Caki2 (cell line): ENCODE measurements at places on chromosomes 12 and 14.

- DNase-seq = peak; percentile 33
Observed at GRCh38 chr14:64788706-64789105, 84.5 kb downstream of the PLEKHG3 start.

DNA sequence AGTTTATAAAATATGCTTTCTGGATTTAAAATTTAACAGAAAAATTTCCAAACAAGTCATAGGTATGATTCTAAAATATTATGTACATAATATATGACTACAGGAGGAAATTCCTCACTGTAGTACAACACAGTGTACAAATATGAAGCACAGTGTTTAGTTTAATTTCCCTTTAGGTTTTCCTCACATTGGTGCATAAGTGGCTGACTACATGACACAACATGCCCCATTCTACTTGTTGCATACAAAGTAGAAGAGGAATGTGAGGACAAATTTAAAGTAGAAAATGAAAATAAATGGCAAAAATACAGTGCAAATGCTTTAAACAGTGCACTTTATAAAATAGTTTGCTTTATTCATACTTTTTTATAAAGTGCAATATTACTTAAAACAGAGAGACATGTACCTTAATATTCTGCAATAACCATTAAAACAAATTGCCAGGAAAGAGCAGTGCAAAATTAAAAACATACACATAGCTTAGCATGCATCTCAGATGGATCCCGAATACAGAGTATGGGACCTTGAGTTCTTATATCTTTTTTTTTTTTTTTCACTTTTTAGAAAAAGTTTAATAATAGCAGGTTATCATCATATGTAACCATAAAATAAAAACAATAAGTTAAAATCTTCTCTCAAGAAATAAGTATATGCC is 54.8 kb upstream of the TTC7B start:
- no peak for DNase-seq

- DNase-seq = no peak
Observed at GRCh38 chr14:106831322-106831720, 1304.9 kb downstream of the TMEM121 start.

DNA sequence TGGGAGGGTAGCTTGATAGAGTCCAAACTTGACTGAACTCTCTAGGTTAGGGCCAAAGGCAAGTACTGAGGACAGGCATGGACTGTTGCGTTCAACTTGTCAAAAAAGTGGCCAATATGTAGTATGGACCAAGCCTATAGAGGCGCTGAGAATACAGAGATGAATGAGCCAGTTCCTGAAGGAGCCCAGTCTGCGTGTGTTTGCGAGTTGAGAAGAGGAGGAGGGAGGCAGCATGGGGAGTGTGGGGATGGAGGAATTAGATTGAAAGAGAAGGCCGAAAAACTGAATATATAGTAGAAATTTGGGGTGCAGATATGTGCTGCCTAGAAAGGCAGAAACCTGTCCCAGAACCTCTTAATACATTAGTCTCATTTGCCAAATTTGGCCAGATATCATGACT is 412.4 kb downstream of the PCNX1 start:
- no peak for DNase-seq

DNA sequence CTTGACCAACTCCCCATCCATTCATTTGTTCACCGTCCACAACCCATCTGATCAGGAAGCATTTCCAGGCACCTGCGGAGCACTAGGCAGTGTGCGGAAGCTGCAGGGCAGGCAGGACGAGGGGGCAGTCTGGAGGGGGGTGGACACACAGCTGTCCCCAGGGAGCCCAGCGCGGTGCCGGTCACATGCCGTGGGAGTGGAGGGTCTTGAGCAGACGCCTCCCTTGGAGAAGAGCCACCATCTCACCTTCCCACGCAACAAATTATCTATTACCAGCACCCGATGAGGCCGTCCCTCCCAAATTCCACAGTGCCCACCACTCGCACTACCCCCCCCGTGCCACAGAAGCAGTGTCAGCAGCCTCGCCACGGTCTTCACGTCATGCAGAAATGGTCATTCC is 10.8 kb downstream of the DLK1 start:
- no peak for DNase-seq

DNA sequence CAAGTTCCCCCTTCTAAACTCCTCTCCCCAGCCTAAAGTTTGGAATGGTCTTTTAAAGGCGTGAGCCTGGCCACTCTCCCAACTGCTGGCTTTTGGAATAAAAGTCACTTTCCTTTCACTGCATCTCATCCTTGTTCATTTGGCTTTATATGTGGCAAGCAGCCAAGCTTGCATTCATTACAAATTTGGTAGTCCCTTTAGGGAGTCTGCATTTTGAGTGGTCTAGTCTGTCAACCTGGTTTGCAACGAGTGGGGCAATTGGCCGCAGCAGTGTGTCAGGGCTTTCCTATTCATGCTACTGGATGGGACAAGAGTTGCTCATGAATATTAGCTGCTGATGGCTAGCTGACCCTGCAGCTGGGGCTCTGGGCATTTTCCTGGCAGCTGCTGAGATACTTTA is 57.0 kb downstream of the CATSPERB start:
- no peak for DNase-seq

GRCh38 chr14:100425429-100425827 is 102.3 kb downstream of the SLC25A47 start:
- no peak for DNase-seq

GRCh38 chr12:9636851-9637206 is 29.1 kb upstream of the KLRB1 start:
- no peak for DNase-seq

- DNase-seq = no peak
Observed at GRCh38 chr14:100278702-100279101, 27.5 kb downstream of the SLC25A29 start.

DNA sequence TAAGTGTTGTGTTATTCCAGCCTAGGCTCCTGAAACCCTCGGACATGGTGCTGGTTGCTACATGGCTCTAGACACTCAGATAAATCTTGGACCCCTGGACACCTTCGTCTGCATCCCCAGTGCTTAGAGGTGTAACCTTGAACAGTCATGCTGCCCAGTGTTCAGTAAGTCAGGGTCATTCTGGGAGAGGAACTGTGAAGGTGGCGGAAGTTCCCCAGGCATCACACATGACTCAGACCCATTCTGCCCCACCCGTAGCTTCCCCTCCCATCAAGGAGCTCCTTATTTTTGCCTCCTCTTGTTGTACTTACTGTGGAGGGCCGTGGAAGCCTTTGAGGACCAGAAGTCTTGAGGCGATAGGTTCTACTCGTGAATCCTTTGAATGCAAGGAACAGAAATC is 18.1 kb upstream of the SSPN start:
- no peak for DNase-seq

- no peak for DNase-seq
Observed at GRCh38 chr12:91703491-91704283, 442.0 kb downstream of the BTG1 start.

DNA sequence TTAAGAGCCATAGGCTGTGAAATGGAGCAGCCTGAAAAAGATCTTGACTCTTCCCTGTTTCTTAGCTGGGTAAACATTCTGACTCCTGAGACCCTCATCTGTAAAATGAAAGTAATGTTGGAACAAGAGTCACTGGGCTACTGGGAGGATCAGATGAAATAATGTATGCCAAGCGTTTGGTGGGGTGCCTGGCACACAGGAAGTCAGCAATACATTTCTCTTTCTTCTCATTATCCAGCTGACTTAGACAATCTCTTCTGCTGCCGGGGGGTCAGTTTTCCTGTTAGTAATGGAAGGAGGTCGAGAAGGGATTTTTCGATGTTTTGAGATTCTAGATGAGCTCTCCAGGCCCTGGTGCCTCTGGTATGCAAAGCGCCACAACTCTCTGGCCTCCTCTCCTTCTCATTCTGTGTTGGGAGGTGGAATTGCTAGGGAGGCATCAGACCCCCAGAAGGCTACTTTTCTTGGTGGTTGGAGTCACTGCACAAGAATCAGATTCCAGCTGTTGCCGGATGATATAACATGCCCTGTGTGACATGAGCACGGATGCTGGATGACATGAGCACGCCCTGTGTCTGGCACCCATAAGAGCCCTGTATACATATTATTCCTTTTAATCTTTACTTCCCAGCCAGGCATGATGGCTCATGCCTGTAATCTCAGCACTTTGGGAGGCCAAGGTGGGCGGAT is 4.3 kb downstream of the OASL start:
- DNase-seq = no peak
